ENCODE measurements at places on chromosomes 11 and 22. TPM values are rescaled to one million over a fixed set of nuclear protein-coding genes. Genes with fewer than 3 reads are reported as not detected.

Gene MPEG1
- 71.5 TPM for total RNA-seq

Gene ENTHD1
- not detected for total RNA-seq

Gene GSTT2
- not detected for total RNA-seq

Gene MRGPRF
- total RNA-seq: 29.8 TPM

Gene CBL
- 30.4 TPM for total RNA-seq

Gene SCGB1C1
- total RNA-seq: not detected

Gene APOBEC3A
- total RNA-seq: 17.5 TPM

DNA sequence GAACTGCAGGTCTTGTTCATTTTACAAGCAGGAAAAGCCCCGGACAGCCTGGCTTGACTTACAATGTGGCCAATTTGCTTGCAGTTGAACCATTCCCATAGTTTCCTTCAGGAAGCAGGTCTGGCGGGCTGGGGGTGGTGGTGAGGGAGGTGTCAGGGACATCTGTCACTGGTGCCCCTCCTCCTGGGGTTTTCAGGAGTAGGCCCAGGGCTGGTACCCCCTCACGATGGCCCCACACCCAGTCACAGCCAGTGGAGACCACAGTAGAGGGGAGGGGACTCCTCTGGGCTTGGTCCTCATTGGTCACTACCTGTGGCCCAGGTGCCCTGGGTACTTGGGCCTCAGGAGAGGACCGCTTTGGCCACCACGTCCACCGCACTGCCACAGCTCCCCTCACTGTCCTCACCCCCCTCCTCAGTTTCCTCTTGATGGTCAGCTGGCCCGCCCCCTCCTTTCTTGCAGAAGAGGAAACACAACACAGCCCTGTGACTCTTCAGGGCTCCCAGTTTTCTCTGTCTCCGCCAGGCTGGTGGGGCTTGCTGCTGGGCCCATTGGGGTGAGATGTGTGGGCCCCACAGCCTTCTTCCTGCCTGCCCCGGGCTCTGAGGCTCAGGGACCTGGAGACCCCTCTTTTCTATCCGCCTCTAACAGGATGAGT lies 39.8 kb upstream of the SHISAL1 start:
- DNase-seq: no peak

- DNase-seq: no peak
Measured at GRCh38 chr11:10743354-10744000, 7.6 kb upstream of the CTR9 start.

DNA sequence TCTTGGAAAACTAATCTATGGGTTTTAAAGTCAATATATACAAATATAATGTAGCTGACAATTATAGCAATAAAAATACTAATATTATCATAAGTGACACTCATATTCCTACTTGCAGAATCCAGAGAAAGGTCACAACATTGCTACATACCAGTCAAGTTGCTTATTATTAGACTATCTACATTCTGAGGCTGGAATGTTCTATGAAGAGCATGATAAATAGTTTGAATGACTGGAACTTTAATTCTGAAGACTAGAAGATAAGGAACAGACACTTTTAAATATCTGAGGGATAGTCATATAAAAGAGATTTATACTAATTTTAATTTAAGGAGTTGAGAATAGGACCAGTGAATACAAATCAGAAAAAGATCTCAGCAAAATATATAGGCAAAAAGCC lies 146.0 kb downstream of the GUCY1A2 start:
- no peak for DNase-seq

DNA sequence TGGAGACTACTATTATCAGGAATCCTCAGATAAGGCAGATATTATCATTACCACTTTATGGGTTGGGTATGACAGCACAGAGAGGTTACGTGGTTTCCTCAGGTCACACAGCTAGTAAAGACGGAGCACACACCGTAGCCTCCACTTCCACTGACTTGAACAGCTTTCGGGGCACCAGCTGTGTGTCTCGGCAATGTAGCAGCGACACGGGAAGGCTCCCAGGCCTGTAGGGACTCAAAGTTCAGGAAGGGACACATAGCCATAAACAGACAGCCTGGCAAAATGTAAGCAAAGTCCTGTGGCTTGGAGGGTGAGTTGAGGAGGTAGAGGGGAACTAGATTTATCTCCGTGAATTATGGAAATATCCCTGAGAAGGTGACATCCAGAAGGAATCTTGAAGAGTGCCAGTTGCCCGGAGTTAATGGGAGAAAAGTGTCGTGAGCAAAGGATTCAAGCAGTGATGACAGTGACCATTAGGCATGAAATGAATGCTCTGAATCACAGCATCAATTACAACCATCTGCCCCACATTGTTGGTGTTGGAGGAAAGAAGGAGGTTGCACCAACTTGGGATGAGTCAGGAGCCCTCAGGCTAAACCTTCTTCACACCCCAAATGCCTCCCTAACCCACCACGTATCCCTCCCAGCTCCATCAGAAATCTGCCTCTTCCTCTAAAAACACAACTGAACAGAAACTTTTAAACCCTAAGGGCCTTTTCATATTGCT lies 106.7 kb upstream of the ASPHD2 start:
- no peak for DNase-seq

GRCh38 chr11:32071811-32072210 lies 19.1 kb upstream of the RCN1 start:
- no peak for DNase-seq

DNA sequence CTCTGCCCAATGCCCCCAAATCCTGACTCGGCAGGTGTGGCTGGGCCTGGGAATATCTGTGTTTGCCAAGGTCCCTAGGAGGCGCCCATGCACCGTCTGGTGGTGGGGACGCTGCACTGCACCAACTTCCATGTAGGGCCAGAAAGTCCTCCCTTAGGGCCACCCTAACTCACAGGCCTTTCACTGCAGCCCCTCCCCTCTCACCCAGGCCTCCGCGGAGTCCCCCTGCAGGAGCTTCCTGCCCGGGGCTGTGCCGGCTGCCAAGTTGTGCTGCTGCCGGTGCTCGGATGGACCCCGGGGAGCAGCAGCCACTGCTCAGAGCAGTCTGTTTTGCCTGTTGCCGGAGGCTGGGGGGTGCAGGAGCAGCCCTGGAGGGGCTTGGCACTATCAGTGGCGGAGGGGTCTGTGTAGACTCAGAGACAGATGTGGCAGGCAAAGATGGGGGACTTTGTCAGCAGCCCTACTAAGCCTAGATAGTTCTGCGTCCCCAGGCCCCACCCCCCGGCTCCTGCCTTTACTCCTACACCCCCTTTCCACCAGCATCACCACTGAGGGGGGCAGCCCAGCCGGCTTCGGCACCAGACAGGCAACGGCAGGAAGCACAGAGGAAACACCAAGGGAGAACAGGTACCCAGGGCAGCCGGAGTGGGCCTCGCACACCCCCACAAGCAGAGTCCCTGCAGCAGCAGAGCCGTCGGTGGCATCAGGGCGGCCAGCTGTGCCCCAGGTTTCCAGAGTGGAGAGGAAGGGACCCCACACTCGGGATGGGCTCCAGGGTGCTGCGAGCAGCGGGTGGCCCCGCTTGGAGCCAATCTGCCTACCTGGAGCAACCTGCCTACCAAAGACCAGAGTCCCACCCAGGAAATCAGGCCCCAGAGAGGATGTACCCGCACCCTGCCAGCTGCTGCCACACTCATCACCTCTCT lies 124.3 kb downstream of the TRIM29 start:
- DNase-seq: no peak

- peak; percentile 73 for DNase-seq
Measured at GRCh38 chr11:120659076-120659475, 147.5 kb downstream of the GRIK4 start.

DNA sequence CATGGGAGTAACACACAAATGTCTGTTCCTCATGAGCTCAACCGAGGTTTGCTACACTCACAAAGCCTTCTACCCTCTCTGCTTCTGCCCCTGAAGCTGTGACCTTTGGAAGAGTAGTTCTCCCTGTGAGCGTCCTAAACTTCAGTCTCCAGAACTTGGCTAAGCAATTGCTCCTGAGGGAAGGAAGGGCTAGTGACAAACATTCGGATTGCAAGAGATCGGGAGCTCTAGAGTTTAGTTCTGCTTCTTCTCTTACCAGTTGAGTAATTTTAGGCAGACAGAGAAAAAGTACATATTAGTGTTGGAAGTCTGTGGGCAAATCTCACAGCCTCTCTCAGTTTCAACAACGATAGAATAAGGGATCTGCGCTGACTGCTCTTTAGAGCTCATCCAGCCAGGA lies 27.3 kb upstream of the ELF5 start:
- no peak for DNase-seq

- no peak for DNase-seq
Measured at GRCh38 chr22:41983513-41984405, 14.5 kb downstream of the SEPTIN3 start.
